ENCODE measurements at places on chromosomes 5 and 9.
A peak's percentile ranks its signal among the peaks of the same experiment; 100 is the strongest.

GRCh38 chr5:33398501-33398900 is 42.3 kb upstream of the TARS1 start:
- DNase-seq, result no peak

GRCh38 chr5:176352116-176352878 is 9.3 kb downstream of the KIAA1191 start:
- no peak for DNase-seq

DNA sequence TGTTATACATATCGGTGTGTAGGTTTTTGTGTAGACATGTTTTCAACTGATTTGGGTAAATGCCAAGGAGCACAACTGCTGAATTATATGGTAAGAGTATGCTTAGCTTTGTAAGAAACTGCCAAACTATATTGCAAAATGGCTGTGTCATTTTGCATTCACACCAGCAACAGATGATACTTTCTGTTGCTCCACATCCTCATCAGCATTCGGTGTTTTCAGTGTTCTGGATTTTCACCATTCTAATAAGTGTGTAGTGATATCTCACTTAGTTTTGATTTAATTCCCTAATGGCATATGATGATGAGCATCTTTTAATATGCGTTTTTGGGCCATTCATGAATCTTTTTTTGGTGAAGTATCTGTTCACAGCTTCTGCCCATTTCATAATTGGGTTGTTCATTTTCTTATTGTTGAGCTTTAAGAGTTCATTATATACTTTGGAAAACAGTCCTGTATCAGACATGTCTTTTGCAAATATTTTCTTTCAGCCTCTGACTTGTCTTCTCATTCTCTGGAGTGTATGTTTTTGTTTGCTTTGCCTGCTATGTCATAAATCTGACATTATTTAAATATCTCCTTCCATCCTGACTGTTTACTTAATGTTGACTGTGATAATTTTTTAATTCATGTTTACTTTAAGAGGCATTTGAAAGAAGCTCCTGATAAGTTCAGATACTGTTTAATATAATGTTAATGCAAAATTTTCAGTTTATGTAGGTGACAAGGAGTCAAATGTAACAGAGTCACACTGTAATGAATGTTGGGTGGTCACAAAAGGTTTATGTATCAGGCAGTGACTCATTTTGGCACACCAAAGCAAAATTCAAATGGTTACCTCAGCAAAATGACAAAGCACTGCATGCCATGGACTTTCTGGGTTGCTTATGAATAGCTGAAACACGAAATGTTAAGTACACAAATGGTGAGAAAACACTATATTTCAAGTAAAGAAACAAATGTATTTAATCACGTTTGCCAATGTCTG is 181.1 kb upstream of the DAB2 start:
- DNase-seq, result no peak

GRCh38 chr9:112605963-112606699 is 111.8 kb downstream of the INIP start:
- DNase-seq, result no peak

GRCh38 chr5:178113141-178113787 is at the start of gene N4BP3:
Gene N4BP3, plus strand, starts transcription at chr5:178113532. Its CDS starts 6,052 bp downstream, at chr5:178119584.
- DNase-seq, result peak; percentile 53
